Motor neuron (in vitro differentiated cells): ENCODE measurements at places on chromosomes 3 and 15.

- ATAC-seq = no peak
Observed at GRCh38 chr3:16373341-16373946, 108.4 kb downstream of the OXNAD1 start.

DNA sequence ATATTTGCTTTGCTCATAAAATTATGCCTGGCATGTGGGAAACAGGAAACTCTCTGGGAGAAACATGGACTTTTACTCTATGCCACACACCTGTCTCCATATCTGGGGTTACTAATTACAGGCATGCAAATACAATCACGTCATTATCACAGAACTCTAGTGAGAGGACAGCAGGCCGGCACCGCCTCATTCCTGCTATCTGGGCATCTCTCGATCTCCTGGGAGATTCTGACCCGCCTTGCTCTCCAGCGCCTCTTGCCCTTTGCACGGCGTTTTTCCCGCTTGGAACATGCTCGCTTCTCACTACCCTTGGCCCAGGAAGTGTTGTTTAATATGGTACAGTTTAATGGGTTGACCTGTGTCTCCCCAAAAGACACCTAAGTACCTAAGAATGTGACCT is 45.4 kb upstream of the PARL start:
- ATAC-seq = no peak

DNA sequence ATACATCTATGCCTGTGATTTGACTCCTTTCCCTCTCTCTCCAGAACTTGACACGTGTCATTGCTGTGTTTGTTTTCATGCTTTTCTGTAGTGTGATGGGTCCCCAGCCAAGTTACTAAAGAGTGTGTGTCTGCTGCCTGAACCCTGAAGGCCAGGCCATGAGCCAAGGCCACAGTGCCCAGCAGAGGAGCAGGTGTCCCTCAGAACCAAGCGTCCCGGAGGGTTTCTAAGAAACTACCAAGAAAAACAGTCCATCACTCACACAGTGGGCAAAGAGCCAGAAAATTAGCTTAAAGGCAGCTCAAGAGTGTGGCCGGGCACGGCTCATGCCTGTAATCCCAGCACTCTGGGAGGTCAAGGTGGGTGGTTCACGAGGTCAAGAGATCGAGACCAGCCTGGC is 35.2 kb downstream of the FBXO45 start:
- no peak for ATAC-seq

DNA sequence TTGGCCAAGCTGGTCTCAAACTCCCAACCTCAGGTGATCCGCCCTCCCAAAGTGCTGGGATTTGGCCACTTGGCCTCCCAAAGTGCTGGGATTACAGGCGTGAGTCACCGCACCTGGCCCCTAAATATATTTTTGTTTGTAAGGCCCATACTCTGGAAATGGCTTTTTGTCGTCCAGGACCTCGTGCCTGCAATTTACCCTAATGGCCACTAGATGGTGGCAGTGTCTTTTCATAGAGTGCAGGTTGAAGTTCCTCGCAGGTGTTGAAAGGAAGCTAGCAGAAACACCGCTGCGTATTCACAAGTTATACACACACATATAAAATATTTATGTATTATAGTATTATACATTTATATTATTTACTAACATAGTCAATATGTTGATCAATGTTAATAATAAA is 97.2 kb downstream of the LRTM1 start:
- ATAC-seq = no peak

DNA sequence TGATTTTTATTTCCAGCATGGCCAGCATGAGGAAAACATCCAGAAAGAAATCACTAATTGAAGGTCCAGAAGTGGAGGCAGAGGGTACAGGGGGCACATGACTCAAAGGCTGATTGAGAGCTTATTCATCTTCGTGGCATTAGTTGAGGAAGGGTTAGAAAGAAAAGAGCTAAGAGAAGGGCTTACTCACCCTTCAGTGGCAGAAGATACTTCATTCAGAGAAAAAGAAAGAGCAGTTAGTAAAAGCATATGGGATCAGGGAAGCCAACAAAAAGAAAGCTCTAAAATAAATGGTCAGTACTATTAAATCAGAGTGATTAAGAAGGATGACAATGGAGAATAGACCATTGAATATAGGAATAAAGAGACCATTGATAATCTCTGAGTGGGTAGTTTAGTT is 25.2 kb downstream of the GAP43 start:
- no peak for ATAC-seq

DNA sequence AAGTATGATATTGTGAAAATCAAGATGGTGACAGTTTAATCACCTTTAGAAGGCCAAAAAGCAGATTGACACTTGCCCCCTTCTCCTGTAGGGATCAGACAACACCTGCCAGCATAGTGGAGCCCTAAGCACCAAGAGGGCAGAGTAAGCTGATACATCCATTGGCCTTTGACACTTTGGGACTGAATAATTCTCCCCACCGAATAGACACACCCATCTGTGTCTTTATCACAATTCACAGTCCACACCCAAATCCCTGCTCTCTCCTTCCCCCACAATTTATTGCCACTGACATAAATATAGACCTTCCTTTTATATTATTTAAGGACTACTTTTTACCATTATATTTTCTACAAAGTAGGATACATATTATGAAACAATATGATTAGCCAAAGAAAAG is 3.1 kb upstream of the WDR49 start:
- ATAC-seq = peak; percentile 17

DNA sequence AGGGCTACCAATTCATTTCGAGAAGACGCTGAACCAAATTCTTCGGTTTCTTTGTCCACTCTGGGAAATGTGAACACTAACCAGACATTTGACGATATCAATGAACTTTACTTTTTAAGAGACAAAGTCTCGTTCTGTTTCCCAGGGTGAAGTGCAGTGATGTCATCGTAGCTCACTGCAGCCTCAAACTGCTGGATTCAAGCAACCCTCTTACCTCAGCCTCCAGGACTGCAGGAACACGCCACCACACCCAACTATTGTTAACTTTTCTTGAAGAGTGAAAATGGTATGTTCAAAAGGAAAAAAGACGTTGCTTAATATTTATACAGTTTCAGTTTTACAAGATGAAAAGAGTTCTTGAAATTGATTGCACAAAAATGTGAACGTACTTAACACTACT is 30.6 kb downstream of the MB21D2 start:
- no peak for ATAC-seq

DNA sequence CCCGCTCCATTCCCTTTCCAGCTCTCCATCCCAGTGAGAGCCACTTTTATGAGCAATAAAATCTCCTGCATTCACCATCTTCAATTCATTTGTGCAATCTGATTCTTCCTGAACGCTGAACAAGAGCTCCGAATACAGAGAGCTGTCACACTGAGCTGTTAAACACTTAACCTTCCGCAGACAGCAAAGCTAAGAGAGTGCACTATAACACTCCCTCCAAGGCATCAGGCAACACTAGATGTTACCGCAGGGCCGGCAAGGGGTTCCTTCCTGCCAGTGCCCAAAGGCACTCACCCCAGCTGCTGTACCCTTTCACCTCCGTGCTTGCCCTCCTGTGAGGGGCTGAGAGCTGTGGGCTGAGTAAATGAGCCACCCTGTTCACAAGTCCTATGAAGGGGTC is 85.6 kb downstream of the BCHE start:
- no peak for ATAC-seq

DNA sequence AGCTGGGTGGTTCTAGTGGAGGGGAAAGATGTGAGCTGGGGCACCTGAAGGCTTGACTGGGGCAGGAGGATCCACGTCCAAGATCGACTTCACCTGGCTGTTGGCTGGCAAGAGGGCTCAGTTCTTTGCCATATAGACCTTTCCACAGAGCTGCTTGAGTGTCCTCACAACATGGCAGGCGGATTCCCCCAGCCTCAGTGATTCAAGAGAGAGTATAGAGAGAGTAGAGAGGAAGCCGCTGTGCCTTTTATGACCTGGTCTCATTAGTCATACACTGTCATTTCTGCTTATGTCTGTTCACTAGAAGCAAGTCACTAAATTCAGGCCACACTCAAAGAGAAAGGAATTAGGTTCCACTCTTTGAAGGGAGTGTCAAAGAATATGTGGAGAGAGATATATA is 101.6 kb downstream of the APBA2 start:
- no peak for ATAC-seq

- ATAC-seq = no peak
Observed at GRCh38 chr3:54008744-54009143, 113.6 kb upstream of the CACNA2D3 start.

- no peak for ATAC-seq
Observed at GRCh38 chr15:71662306-71662705, 148.0 kb upstream of the NR2E3 start.

DNA sequence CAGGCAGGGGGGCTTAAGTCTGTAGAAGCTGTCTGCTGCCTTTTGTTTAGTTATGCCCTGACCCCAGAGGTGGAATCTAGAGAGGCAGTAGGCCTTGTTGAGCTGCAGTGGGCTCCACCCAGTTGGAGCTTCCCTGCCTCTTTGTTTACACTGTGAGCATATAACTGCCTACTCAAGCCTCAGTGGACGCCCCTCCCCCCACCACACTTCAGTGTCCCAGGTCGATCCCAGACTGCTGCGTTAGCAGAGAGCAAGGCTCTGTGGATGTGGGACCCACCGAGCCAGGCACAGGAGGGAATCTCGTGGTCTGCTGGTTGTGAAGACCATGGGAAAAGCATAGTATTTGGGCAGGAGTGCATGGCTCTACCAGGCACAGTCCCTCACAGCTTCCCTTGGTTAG is 446.8 kb upstream of the RARB start:
- no peak for ATAC-seq

GRCh38 chr3:30440880-30441279 is 165.5 kb upstream of the TGFBR2 start:
- no peak for ATAC-seq

GRCh38 chr15:97977734-97978133 is 17.2 kb downstream of the ARRDC4 start:
- no peak for ATAC-seq

DNA sequence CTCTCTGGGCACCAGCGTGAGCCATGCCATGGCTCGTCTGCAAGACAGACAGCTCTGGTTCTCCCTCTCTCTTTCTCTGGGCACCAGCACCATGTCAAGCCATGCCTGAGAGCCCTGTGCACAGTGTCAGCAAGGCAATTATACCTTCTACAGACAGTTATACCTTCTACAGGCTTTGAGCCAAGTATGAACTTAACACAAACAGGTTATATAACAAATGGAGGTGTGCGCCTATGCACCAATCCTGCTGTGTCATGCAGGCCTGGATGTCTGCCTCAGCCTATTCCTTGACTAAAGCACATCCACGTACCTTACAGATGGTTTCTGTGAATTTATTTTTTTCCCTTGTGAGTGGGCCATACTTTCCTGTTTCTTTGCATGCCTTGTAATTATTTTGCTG is 5.9 kb upstream of the FBXL2 start:
- ATAC-seq = no peak

DNA sequence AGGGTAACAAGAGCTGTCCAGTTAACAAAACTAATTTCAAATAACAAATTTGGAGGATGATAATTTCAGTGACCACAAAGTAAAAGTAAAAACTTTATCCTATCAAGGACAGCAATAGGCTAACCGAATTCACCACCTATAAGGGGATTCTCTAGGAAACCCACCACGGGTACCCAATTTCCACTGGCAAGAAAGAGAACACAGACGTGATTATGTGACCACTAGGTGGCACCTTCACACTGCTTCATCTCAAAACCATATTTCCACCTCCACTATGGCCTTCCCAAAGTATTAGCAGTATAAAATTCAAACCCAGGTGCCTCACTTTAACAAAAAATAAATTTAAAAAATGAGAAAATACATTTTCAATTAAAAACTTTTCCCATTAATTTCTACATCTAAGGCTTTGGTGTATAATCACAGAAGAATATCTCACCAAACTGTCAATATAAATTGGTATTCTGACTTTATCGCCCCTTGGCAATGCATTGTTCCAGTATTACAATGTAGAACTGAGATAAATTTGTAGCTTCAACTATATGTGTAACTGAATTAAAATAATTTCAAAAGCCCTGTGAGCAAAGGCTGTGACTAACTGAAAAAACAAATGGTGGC is 96.5 kb downstream of the FSIP1 start:
- peak; percentile 72 for ATAC-seq

GRCh38 chr3:141422961-141423582 is 54.8 kb downstream of the ZBTB38 start:
- ATAC-seq = no peak
